ENCODE measurements at places on chromosomes 2 and 18. TPM values are rescaled to one million over a fixed set of nuclear protein-coding genes. Genes with fewer than 3 reads are reported as not detected.

- H3K36me3 ChIP-seq = no peaks in the 10 kb centered on the region
- peaks cover 28% of the 10 kb centered on the region for H3K27me3 ChIP-seq
- H3K4me1 ChIP-seq = no peaks in the 10 kb centered on the region
- no peak for DNase-seq
- H3K27ac ChIP-seq = no peak overlapping the region
- no peak overlapping the region for H3K4me3 ChIP-seq
Observed at GRCh38 chr18:63928331-63928730, 20.6 kb downstream of the SERPINB10 start.

- DNase-seq = no peak
- H3K27ac ChIP-seq = no peak overlapping the region
- no peaks in the 10 kb centered on the region for H3K4me1 ChIP-seq
- H3K27me3 ChIP-seq = no peaks in the 10 kb centered on the region
- no peaks in the 10 kb centered on the region for H3K36me3 ChIP-seq
Observed at GRCh38 chr18:42707080-42707479, 408.4 kb downstream of the RIT2 start.

Gene ANKRD62
- total RNA-seq = not detected

GRCh38 chr2:195337597-195337996 lies 319.4 kb upstream of the SLC39A10 start:
- no peak for DNase-seq
- H3K27ac ChIP-seq = no peak overlapping the region
- peaks cover 3% of the 10 kb centered on the region for H3K4me1 ChIP-seq
- H3K4me3 ChIP-seq = no peak overlapping the region
- H3K27me3 ChIP-seq = no peaks in the 10 kb centered on the region
- H3K36me3 ChIP-seq = no peaks in the 10 kb centered on the region

Gene GPR155
- total RNA-seq = 38.1 TPM

Gene LAPTM4A
- 26.3 TPM for total RNA-seq

DNA sequence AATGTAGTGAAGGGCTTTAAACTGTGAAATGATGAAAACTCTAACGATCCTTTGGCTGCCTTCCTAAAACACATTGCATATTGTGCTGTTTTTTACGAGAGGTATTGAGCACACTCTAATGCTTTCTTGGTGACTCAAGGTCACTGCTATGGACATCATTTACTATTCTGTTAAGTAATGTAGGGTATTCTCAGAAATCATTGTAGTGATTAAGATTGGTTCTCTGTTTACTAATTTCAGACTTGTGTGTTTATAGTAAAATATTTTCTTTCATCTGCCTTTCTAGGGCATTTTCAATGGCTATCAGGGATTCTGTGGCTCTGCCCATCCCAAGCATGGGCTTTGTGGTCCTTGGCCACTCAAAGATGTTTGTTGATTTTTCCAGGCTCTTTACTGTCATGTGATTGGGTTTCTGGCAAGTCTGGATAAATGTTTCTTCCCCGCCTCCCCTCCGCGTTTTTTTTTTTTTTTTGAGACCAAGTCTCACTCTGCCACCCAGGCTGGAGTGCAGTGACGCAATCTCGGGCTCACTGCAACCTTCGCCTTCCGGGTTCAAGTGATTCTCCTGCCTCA lies 29.3 kb downstream of the UBE2F start:
- H3K27me3 ChIP-seq = no peaks in the 10 kb centered on the region
- no peak for DNase-seq
- peaks cover 54% of the 10 kb centered on the region for H3K36me3 ChIP-seq
- H3K27ac ChIP-seq = no peak overlapping the region
- H3K4me3 ChIP-seq = no peak overlapping the region
- H3K4me1 ChIP-seq = peaks cover 25% of the 10 kb centered on the region

DNA sequence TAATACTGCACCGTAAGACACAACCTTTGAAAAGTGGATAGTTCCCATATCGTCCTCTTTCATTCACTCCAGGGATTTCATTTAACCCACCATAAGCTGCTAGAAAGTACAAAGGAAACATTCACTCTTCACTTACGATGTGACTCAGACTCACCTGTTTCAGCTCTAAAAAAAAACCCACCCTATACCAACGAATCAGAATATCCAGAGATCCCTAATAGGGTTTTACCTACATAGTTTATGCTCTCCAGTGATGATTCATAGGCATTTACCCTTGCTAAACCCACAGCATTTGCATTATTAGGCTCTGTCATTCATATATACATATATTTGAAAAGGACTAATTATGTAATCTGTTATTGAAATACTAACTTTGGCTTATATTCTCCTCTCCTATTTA lies 60.2 kb downstream of the PRPF40A start:
- peaks cover 55% of the 10 kb centered on the region for H3K36me3 ChIP-seq
- no peaks in the 10 kb centered on the region for H3K27me3 ChIP-seq
- no peak for DNase-seq
- H3K4me1 ChIP-seq = peaks cover 5% of the 10 kb centered on the region
- no peak overlapping the region for H3K27ac ChIP-seq

DNA sequence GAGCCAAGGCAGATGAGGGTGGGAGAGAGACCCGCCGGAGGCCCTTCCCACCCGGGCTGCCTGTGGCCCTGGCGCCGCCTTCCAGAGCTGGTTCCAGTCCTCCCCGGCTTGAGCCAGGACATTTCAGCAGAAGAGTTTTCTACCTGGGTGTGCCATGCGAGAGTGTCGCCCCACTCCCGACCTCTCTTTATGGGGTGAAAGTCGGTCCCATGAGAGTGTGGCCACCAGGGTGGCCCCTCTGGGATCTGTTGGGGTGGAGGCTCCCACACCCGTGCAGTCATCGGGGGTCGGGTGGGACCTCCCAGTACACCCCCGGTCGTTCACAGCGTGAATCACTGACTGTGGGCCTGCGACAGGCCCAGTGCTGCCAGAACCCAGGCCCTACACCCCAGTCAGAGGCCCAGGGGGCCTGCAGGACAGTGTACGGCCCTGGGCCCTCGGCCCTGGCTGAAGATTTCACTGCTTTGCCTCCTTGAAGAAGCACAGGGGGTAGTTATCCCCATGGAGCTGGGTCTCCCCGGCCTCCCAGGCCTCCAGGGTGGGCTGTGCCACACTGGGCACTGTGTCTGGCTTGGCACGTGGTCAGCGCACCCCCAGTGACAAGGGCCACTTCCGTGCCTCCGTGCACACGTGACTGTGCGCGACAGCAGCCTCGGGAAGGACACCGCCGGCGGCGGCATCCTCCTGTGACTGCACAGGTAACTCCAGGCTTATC lies 5.9 kb downstream of the NFATC1 start:
- peaks cover 69% of the 10 kb centered on the region for H3K4me1 ChIP-seq
- no peaks in the 10 kb centered on the region for H3K27me3 ChIP-seq
- H3K27ac ChIP-seq = peak overlapping the region; percentile 94
- DNase-seq = no peak

DNA sequence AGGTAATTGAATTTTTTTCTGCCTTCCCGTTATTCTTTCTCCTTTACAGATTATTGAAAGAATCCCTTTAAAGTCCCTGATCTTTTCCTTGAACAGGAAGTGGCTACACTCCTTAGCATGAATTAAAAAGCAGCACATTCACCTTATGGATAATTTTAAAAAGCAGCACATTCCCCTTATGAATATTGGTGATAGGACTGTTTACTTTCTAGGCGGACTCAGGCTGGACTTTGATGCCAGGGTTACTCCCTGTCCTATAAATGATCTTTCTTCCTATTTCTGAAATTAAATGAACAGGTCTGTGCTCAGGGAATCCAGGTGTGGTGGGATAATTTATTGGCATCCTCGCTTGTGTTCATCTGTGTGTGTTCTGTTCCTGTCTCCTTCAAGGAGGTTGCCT lies 226.0 kb downstream of the DCDC2C start:
- no peak overlapping the region for H3K27ac ChIP-seq
- H3K27me3 ChIP-seq = no peaks in the 10 kb centered on the region
- no peaks in the 10 kb centered on the region for H3K36me3 ChIP-seq
- H3K4me1 ChIP-seq = no peaks in the 10 kb centered on the region
- no peak for DNase-seq
- H3K4me3 ChIP-seq = no peak overlapping the region

GRCh38 chr18:70243131-70243929 lies 37.8 kb upstream of the RTTN start:
- no peaks in the 10 kb centered on the region for H3K36me3 ChIP-seq
- no peak overlapping the region for H3K27ac ChIP-seq
- peaks cover 18% of the 10 kb centered on the region for H3K27me3 ChIP-seq
- no peak overlapping the region for H3K4me3 ChIP-seq
- H3K4me1 ChIP-seq = no peaks in the 10 kb centered on the region

DNA sequence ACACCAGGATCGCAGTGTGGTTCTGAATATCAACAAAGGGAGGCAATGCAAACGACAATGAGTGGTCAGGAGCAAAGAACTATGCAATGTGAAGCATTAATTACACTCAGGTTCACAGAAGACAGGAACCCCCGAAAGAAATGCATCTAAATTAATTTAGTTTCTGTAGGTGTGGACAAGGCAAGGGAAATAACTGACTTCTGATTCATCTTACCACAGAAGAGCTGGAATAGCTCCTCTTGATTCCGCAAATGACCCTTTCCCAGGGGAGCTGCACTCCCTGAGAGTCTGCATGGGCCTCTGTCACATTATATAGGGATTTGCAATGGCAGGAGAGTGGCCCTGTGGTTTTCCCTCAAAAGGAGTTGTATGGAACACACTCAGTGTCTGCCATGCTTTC lies 263.9 kb upstream of the APCDD1 start:
- no peaks in the 10 kb centered on the region for H3K36me3 ChIP-seq
- no peak for DNase-seq
- H3K27ac ChIP-seq = no peak overlapping the region
- no peaks in the 10 kb centered on the region for H3K4me1 ChIP-seq

- no peaks in the 10 kb centered on the region for H3K36me3 ChIP-seq
- no peaks in the 10 kb centered on the region for H3K27me3 ChIP-seq
- DNase-seq = no peak
- no peak overlapping the region for H3K4me3 ChIP-seq
Observed at GRCh38 chr2:40962026-40962425, 510.1 kb upstream of the SLC8A1 start.

Gene SPOPL
- 10.4 TPM for total RNA-seq

GRCh38 chr2:79982445-79982844 lies 322.1 kb downstream of the LRRTM1 start:
- H3K27ac ChIP-seq = no peak overlapping the region
- no peak overlapping the region for H3K4me3 ChIP-seq
- H3K36me3 ChIP-seq = no peaks in the 10 kb centered on the region
- H3K4me1 ChIP-seq = no peaks in the 10 kb centered on the region
- no peak for DNase-seq

Gene EFR3B
- 0.06 TPM for total RNA-seq

DNA sequence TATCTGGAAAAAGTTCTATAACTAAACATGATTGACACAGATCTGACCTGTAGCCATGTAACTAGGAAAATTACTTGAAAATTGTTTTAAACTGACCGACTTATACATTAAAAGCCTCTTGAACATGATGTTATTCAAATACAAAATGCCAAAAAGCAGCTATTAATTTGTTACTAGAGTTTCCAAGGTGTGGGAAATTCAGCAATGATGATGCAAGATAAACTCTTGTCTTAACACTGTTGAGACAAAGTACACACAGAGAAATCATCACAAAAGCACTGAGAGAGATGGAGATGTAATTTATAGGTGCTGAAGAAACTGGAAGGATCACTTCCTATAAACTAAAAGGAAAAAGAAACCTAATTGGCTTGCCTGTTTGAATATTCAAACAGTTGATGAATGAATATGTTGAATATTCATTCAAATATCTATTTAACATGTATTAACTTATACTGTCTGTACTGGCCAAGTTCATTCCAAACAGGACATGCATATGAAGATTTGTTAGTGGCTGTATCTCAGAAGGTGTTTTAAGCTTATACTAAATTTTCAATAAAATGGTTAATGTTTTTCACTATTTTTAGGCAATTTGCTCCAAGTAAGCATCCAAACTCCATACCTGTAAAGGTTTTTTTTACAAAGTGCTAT lies 34.6 kb upstream of the WDR75 start:
- H3K27ac ChIP-seq = no peak overlapping the region
- no peaks in the 10 kb centered on the region for H3K36me3 ChIP-seq
- H3K27me3 ChIP-seq = no peaks in the 10 kb centered on the region
- DNase-seq = no peak

DNA sequence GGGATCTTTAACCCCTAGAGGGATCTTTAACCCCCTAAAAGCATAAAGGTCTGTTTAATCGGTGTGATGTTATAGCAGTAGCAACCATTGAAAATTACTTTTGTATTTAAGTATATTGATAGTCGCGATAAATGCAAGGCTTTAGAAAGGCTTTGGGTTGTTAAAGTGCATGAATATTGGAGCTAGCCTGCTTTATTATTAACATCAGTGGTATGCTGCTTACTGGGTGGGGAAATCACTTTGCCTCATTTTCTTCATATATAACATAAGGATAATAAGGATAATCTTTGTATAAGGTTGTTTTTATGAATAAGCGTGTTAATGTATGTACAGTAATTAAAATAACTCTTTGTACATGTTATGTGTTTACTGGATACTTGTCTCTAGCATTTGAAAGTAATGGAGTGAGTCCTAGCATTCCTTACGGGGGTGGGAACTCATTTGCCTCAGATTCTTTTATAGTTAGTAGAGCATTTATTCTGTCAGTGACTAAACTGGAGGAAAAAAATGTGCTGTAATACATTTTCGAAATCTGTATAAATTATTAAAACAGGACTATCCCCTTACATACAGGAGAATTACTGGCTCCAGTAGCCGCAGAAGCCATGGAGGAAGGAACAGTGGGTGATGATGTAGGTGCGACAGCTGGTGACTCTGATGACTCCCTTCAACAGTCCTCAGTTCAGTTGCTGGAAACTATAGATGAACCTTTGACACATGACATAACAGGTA lies 122.2 kb downstream of the BIRC6 start:
- H3K4me1 ChIP-seq = peaks cover 2% of the 10 kb centered on the region
- no peak overlapping the region for H3K4me3 ChIP-seq
- no peaks in the 10 kb centered on the region for H3K27me3 ChIP-seq
- no peak for DNase-seq

DNA sequence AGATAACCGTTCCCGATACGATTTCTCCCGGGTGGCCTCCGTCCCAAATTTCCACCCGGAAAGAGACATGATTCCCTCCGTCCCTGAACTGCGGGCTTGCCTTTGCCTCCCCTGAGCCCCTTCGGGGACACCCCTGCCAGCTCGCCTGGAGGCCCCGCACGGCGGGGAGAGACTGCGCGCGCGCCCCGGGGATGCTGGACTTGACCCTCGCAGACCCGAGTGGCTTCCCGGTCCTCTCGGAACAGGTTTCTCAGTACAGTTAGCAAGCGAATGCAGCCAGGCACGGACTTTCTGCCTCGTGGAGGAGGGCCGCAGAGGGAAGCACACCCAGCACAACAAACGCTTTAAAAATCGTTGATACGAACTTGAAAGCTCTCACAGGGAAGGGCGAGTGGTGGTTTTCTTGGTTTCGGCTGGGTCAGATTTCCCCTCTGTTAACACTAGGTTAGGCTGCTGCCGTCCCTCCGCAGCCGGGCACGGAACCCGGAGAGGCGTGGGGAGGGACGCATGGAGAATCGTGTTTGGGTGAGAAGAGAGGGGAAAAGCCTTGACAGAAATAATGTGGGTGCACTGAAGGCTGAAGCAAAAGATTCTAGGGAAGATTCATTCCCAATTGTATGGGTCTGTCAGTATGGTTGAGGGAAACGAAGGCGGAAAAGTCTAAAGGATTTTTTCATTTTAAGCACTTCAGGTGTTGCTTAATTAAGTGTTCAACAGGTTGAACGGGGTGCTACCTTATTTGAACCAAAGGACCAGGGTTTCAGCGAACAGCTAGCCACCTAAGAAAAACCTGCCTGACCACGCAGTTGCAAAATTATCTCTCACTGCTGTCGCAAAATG lies 916 bp downstream of the TNFRSF11A start:
- peak; percentile 27 for DNase-seq
- H3K27ac ChIP-seq = peak overlapping the region; percentile 73
- H3K36me3 ChIP-seq = no peaks in the 10 kb centered on the region
- peaks cover 49% of the 10 kb centered on the region for H3K27me3 ChIP-seq

GRCh38 chr18:34321066-34321465 lies 96.4 kb upstream of the NOL4 start:
- DNase-seq = no peak
- H3K4me3 ChIP-seq = no peak overlapping the region
- no peaks in the 10 kb centered on the region for H3K27me3 ChIP-seq
- H3K4me1 ChIP-seq = no peaks in the 10 kb centered on the region

Gene KLHL41
- 0.08 TPM for total RNA-seq

Gene POTEI
- not detected for total RNA-seq
